ENCODE measurements at places on chromosomes 4 and X. TPM values are rescaled to one million over a fixed set of nuclear protein-coding genes. Genes with fewer than 3 reads are reported as not detected.

FGD1 gene
- total RNA-seq = 7.7 TPM

PITX2 gene
- 1.5 TPM for total RNA-seq

FABP2 gene
- not detected for total RNA-seq

SERTM2 gene
- total RNA-seq = not detected

SYNPO2 gene
- 1.3 TPM for total RNA-seq

COL4A6 gene
- 16.2 TPM for total RNA-seq

WAS gene
- 0.19 TPM for total RNA-seq

GPR119 gene
- not detected for total RNA-seq

SPON2 gene
- total RNA-seq = 0.80 TPM

SPANXA2 gene
- 0.40 TPM for total RNA-seq

CCNB3 gene
- 1.3 TPM for total RNA-seq

PCSK1N gene
- 47.3 TPM for total RNA-seq

C4orf51 gene
- total RNA-seq = not detected

BEND4 gene
- 0.01 TPM for total RNA-seq

SLC10A4 gene
- 7.4 TPM for total RNA-seq

TEX13C gene
- not detected for total RNA-seq

Data from A549 treated with GW870086 at 1 μM for 4 hours (cell line).